NCI-H226 (cell line): ENCODE measurements at places on chromosomes 2 and 18.

DNA sequence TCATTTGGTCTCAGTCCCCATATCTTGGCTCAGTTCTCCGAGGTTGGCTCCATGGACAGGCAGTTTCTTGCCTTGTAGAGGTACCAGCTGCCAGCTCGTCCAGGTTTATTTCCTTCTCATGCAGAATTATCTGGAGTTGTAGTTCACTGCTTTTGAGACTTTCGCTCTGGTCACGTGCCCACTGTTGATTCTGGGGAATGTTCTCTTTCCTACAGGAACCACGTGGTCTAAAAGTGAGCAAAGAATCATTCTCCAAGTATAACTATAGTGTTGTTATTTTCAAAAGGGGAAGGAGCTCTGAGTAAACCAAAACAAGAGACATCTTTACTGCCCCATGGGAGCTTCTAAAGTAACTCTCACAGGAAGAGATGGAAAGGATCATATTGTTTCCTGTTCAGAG is 41.2 kb upstream of the RAB27B start:
- no peak for DNase-seq

DNA sequence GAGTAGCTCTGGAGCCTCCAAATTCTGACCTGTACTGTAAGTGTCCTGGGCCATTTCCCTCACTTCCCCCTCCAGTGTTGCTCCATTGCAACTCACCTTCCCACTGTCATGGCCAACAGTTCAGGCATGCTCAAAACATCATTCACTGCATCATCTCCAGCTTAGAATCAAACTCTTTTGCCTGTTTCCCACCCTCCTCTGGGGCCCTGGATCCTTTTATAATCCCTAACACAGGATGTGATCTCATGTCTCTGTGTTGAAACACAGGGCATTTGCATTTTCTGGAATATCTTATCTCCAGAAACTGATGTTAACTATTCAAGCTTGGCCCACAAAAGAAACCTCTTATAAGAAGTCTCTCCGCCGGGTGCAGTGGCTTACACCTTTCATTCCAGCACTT is 3.0 kb downstream of the DPP4 start:
- DNase-seq: peak; percentile 90

DNA sequence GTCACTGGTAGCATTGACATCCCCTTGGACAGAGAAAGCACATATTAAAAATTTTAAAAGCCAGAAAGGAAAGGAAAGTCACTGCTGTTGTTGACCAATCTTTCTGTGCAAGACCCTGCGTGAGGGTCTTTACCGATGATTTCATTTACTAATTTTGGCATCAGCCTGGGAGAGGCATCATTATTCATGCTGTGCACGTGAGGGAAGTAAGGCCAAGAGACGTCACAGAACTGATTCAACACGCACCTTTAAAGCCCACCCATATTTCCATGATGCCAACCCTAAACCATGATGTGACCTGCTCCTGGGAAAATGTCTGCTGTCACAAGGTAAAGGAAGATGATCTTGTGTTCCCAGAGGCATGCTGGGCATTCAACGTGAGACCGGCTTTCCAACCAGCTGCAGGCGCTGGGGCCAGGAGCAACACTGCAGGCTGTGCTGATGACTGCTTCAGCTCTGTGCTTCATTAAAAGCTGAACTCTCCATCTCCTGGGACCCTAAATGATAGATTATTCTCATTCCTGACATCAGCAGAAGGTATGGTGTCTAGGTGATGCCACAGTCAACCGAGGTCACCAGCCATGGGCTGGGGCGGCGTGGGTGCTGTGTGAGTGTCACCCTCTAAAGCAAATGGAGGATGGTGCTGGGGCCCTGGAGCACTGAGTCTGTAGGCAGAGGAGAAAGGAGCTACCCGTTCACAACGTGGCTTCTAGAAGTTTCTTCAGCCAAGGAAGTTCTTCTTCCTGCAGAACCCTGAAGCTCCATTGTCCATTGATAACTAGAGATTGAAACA is 53.9 kb downstream of the TMEM18 start:
- DNase-seq: no peak

DNA sequence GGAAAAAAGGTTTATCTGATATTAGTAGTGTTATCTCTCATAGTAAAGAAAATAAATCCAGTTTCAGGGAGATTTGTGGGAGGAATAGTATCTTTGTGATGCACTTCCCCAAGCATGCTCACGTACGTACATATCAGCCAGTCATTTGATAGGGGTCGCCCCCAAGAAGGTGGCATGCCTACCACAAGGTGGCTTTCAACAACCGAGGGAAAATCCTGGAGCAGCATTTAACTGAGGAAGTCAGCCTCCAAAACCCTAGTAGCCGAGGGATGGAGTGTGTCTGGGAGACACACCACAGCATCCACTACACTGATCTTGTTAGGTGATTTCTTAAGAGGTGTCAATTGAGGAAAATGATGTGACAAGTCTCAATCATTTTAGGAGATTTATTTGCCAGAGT is 623.9 kb downstream of the NYAP2 start:
- no peak for DNase-seq

DNA sequence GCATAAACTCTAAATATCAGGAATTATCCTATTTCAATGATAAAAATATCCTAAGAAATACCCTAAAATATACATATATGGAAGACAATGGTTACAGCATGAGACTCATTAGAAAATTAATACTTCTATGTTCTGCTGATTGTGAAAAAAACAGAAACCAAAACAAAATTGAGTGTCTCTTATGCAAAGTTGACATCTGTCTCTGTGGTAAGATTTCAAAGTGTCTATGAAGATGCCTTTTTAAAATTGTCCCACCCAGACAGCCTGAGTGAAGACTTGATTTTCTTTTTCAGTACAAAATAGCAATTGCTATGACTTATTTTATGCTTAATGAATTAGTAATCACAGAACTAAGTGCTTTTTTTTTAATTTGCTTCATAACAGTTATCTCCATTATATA is 1368.4 kb upstream of the LRRTM1 start:
- DNase-seq: no peak

DNA sequence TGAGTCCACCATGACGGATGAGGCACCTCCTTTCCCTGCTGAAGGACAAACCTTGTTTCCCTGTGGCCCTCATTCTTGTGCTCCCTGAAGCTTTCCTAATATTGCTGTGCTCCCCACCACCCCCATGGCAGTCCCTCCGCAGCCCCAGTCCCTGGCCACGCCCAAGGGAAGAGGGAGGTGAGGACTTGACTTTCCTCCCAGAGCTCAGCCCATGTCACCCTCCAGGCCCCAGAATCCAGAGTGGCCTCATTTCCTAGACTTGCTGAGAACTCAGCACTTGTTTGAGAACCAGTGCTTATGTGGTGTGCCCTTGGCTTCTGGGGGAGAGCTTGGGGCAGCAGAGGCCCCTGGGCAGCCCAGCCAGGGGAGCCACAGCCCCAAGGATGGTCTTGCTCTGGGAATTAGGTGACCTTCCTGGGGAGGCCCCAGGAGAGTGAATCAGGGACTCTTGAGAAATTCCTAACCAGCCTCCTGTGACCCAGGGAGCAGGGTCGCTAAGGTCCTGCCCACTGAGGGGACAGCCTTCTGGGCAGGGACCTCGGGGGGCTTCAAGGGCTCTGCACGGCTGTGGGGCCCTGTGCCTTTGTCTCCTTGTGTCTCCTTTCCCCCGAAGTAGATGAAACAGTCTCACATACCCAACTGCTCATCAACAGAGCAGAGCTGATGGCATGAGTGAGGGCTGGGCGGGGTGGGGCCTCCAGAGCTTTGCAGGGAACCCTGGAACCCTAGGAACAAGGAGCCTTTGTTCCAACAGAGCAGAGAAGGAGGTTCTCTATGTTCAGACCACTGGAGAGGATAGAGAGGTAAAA is 27.9 kb downstream of the PSD4 start:
- DNase-seq: no peak

- no peak for DNase-seq
Measured at GRCh38 chr18:29156531-29156930, 979.6 kb upstream of the CDH2 start.

- no peak for DNase-seq
Measured at GRCh38 chr2:127415593-127416505, 2.4 kb upstream of the PROC start.

GRCh38 chr2:217539126-217539525 is 463.7 kb downstream of the TNS1 start:
- DNase-seq: no peak

- no peak for DNase-seq
Measured at GRCh38 chr2:196515051-196515450, 124.5 kb upstream of the CCDC150 start.

DNA sequence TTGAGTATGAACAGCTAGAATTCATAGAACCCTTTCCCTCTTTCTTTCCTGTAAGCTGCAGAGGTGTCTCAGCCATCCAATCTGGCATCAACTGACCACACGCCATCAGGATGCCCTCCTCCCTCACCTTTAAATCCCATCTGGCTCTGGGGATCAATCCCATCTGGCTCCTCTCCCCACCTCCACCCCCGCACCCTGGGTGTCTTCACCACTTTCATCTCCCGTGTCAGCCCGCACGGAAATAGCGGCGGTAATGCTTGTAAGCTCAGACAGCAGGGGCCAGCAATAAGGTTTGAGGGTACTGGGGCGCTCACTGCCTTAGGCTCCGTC is 508 bp upstream of the TUBA4B start:
- no peak for DNase-seq

- no peak for DNase-seq
Measured at GRCh38 chr18:50097702-50098101, 97.2 kb downstream of the MYO5B start.

GRCh38 chr2:218781691-218782527 is at the start of gene CYP27A1:
CYP27A1 (plus strand) TSS chr2:218782147; CDS start chr2:218782183, 36 bp downstream.
- no peak for DNase-seq

GRCh38 chr2:234550511-234551107 is 53.7 kb upstream of the ARL4C start:
- DNase-seq: peak; percentile 59

DNA sequence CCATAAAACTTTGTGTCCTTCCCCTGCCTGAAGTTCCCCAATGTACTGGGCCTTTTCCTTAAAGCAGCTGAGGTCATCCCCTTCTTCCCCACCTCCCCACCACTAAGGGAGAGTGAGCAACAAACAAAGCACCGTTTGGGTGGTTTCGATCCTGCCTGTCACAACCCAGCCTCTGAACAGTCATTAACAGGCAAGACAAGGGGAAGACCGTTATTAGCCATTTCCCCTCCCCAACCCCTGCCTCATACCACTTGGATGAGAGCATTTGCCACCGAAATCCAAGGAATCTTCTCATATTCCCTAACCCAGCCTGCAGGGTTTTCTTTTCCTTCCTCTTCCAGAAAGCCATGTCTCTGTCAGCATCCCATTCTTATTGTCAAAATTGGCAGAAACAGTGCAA is 65.6 kb downstream of the STRADB start:
- no peak for DNase-seq

GRCh38 chr18:74507927-74508326 is 11.8 kb downstream of the CNDP2 start:
- no peak for DNase-seq

- DNase-seq: no peak
Measured at GRCh38 chr2:128832946-128833663, 514.4 kb upstream of the HS6ST1 start.

GRCh38 chr2:28172114-28172898 is 220.4 kb upstream of the FOSL2 start:
- DNase-seq: no peak
